MG63 (cell line): ENCODE measurements at places on chromosomes 11 and 22.
A peak's percentile ranks its signal among the peaks of the same experiment; 100 is the strongest.

DNA sequence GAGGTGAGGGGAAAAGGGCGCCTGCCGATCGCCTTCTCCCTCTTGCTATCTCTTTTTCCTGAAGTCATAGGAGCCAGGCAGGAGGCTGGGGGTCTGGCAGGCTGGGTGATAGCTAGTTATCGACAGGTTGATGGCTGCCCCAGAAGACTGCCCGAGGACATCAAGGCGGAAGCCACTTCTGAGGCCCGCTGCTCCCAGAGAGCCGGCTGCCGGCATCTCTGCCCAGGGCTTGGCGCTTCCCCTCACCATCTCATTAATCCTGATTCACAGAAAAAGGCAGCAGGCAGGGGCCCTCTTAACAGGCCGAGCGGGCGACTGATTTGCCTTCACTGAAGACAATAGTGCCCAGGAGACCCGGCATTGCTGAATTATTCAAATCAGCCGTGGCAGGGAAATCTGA is 124.2 kb downstream of the MIAT start:
- DNase-seq: no peak

DNA sequence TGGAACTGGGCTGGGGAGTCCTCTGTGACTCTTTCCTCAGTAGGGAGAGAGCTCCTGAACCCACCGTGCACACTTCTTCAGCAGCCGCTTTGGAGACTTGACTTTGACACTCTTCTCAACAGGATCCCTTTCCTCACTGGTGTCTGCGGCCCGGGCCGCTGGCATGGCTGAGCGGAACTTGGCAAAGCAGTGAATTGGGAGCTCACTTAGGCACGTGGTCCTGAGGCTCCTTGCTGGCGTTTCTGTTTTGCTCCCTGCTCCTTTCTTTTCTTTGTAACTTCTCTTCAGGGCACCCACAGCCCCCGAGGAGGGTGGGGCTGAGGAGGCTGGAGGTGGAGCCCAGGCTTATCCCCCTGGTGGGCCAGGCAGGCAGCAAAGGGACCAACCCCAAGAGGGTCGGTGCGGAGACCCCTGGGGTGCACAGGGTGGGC is 8.4 kb upstream of the KCNQ1OT1 start:
- no peak for DNase-seq

DNA sequence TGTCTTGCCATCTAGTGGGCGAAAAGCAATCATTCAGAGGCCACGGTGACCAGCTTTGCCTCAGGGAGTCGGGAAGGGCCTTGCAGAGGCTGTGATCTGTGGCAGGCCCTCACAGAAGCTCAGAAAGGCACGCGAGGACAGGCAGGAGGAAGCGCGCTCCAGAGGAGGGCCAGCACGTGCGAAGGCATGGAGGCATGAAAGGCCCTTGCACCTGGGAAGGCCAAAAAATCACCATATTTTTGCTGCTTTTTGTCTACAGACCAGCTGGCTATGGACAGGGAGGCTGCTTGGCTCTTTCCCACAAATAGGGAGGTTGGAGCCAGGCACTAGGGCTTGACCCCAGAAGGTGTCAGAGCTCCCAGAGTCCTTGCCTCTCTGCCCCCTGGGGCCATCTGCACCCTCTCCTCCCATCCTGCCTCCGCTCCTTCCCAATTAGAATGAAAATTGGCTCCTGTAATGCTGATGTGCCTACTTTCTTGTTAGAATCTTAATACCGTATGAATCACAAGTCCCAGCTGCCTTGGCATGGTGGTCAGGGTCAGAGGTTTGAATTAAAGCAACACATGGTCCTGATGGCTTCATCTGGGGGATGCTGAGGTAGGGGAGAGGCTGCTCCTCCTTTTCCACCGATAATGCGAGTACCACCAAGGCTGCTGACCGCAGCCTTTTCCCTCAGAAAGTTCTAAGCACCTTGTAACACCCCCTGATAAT is 69.1 kb downstream of the FEZ1 start:
- peak; percentile 37 for DNase-seq

DNA sequence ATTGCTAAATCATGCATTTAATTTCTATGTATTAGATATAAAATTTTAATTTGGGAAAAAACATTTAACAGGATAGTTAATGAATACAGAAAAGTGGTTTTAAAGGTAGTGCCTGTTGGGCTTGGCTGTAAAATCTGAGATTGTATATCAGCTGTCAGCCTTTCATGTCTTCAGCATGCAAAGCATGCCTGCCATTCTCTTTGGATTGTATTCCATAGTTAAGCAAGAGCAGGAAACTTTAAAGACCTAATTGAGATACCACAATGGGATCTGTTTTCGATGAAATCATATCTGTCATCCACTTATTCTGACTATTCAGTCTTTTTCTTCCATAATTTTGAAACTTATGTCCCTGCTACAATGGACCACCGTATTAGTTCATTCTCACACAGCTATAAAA is 451.0 kb upstream of the DDI1 start:
- DNase-seq: no peak

- no peak for DNase-seq
These were observed 13.7 kb downstream of the TBC1D22A start for GRCh38 chr22:46775850-46776826.

DNA sequence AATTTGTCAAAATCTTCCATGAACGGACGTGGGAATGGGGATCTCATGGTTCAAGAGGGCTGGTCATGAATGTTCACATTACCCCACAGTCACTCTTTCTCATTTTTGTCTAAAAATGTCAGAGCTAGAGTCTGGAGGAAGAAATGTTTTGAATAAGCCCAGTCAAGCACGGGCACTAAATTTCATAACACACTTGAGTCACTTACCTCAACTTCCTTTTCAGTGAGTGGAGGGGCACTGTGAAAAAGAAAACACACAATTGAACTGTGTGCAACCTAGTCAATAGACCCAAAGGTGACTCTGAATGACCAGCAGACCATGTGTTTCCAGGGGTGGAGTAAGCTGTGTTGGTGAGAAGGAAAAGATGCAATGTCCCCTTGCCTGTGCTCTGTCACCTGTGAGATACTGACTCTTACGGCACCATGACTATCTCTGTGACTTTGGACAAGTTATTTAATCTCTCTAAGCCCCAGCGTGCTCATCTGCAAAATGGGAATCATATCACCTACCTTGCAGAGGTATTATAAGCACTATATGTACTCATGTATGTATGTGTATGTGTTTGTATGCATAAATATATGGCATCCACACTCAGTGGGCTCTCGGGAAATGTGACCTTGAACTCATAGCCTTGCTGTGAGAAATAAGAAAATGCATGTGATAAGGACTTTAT is 38.2 kb upstream of the LYVE1 start:
- no peak for DNase-seq

DNA sequence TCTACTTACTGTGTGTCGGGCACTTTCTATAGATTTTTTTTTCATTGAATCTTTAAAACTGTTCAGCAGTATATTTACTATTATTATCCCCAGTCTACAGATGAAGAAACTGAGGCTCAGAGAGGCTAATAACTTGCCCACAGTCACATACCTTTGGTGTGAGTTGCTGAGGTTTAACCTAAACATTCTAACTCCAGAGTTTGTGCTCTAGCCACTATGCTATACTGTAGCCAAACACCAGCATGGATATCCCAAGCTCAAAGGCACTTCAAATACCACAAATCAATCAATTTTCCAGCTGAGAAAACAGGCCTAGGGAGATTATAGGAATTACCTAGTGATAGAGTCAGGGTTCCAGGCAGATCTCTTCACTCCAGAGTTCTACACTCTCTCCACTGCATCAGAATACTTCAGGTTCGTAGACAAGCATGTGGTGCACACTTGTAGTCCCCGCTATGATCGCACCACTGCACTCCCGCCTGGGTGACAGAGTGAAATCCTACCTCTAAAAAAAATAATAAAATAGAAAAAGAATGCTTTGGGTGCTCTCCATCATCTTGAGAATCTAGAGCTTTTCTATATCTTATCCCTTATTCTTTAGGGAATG is 20.4 kb upstream of the UPB1 start:
- DNase-seq: no peak

DNA sequence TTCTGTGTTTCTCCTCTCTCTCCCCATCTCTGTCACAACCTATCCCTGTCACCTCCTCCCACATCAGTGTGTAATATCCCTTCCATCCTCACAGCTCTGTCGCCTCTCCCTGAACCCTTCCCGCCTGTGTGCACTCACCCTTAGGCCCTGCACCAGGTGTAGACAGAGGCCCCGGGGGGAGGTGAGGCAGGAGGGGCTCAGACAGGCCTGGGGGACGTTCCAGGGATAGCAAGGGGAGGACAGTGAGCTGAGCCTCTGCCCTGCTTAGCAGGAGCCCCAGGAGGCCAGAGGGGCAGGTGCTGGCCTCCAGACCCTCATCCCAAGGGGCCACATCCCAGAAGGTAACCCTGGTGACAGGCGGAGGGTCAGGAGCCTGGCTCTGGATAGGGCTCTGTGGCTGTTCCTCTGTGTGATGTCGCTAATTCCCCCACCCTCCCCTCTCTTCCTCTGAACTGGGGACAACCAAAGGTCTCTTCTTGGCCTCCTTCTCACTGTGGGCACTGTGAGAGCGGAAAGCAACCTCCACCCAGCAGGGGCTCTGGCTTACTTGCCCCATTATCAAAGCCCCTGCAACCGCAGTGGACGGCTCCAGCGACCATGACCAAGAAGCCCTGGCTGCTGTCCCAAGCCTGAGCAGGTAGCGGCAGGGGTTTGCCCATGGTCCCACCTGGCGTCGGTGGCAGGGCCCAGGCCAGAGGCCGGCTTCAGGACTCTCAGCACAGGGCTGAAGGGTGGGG is 35.7 kb downstream of the KCNJ4 start:
- no peak for DNase-seq

DNA sequence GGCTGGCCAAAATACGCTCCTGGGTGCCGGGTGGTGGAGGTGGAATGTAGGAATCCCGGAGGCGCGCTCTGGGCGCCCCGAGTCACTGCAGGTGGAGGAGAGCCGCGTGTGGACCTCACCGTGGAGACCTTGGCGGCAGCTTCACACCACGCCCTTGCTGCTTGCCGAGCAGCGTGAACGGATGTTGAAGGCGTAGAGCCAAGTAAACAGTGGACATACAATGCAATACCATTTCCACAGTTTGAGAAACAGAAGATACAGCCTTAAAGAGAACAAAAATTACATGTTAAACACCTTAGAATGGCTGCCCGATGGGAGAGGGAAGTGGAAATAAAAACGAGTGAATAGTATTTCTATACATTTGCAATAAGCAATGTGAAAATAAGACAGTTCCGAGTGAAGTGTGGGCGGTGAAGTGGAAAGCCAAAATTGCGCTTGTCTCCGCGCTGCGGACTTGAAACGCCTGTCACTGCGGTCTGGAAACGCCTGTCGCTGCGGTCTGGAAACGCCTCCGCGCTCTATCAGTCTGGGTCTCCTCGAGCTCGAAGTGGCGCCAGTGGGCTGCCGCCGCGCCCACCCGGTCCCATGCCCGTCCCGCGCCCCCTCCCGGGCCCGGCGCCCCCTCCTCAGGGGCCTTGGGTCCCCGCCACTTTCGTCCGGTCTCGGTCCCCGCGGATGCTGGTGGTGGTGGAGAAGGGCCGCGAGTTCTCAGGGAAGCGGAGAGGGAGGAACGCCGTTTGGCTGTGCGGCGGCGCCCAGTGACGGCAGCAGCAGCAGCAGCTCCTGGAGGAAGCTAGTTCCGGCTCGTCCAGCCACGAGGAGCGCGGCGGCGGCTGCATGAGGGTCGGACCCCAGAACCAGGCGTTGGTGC is 1.6 kb downstream of the NCR3LG1 start:
- peak; percentile 66 for DNase-seq

- DNase-seq: no peak
These were observed 20.8 kb downstream of the TOB2 start for GRCh38 chr22:41425660-41426365.

DNA sequence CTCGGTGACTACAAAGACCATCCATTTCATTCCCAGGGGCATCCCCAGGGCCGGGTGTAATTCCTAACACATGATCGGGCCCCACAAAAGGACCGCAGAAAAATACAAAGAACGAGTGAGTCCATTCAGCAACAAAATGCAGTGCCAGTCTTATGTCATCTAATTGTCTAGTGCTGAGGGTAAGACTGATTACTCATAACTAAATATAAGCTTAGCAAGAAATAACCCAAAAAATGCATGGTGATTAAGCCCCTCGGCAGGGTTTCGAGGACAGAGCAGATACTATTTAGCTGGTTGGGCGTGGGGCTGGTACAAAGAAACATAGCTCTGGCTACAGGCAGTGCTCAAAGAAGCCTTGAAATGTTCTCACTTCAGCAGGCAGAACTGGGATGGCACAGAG is 1078.9 kb downstream of the OPCML start:
- DNase-seq: peak; percentile 11

- DNase-seq: no peak
These were observed 63.2 kb downstream of the OTOG start for GRCh38 chr11:17610085-17610894.

DNA sequence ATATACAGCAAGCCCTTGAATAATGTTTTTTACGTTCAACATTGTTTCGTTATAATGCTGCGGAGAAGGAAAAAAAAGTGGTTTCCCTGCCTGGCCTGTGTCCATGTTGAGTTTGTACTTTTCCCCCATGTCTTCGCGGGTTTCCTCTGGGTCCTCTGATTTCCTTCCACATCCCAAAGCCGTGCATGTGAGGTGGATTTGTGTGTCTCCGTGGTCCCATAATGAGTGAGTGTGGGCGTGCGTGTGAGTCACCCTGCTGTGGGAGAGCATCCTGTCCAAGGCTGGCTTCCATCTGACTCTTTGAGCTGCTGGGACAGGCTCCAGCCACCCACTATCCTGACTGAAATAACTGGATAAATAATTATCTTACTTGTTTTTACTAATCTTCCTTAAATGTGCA is 29.6 kb upstream of the SNX19 start:
- DNase-seq: peak; percentile 88

- no peak for DNase-seq
These were observed 120.1 kb downstream of the ENTHD1 start for GRCh38 chr22:39773503-39773902.

DNA sequence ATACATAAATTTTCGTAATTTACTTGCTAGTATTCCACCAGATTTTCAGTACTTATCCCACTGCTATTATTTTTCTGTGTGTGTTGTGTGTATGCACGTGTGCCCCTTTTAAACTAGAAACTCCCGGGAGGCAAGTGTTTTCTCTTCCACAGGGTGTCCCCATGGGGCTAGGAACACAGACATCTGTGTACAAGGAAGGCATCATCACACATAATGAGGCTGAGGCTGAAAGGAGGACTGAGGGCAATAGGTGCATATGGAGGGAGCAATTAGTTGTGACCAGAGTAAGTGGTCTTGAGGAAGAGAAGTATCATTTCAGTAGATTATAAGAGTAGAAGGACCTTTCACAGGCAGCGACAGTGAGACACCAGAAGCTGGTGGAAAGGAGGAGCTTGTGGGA is 2.1 kb upstream of the DPAGT1 start:
- no peak for DNase-seq

- no peak for DNase-seq
These were observed 204.7 kb upstream of the BLID start for GRCh38 chr11:122320671-122321070.
